ENCODE measurements at places on chromosomes 2 and 18. TPM values are rescaled to one million over a fixed set of nuclear protein-coding genes. Genes with fewer than 3 reads are reported as not detected.

LAMA3 gene
- 9.5 TPM for total RNA-seq

PIGN gene
- 11.0 TPM for total RNA-seq

CFAP221 gene
- total RNA-seq, result 0.39 TPM

CHRNG gene
- not detected for total RNA-seq

SPTBN1 gene
- 138 TPM for total RNA-seq

AQP12A gene
- not detected for total RNA-seq

TMEM37 gene
- total RNA-seq, result 2.1 TPM

PTPRN gene
- total RNA-seq, result not detected

HTR2B gene
- total RNA-seq, result not detected

MYOM1 gene
- total RNA-seq, result 0.13 TPM

DNA sequence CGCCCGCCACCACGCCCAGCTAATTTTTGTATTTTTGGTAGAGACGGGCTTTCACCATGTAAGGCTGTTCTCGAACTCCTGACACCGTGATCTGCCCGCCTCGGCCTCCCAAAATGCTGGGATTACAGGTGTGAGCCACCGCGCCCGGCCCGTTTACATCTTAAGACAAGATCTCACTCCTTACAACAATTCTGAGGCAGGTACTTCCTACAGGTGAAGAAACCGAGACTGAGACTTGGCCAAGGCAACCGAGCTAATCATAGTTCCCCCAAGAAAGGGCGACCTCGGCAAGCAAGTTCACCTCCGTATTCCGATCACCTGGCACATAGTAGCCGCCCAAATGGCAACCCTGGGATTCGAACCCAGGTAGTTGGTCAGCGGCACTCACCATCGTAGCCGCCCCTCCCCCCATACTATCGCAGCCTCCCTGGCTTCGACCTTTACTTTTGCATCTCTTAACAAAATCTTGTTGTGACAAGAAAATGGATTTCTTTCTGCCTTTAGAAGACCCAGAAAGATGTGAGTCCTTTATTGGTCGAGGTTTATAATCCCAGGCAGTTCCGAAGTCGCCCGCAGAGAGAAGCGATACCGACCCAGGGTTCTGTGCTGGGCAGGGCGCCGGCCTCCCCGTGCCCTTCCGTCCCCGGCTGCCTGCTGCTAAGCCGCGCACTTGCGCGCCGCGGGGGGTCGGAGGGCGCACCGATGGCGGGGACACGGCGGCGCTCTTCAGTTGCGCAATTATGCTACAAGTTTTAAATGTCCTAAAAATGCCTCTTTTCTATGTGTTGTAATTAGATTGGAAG, 1.1 kb upstream of the FZD5 start:
- DNase-seq, result no peak

DNA sequence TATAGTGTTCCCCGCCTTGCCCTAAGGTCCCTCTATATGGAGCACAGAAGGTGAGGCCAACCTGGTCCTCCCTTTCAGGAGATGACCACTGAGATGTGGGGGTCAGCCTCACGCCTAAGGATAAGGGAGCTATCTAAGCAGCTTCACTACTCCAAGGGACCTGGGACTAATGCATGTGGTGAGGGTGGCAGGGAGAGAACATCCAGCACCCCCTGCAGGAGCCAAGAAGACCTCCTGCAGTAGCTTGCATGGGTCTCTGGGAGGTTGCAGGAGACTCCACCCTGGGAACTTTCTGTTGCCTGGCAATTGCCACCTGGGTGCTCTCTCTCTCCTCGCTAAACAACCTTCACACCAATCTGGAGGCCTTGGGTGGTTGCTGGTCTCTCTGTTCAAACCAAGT, 93.0 kb upstream of the KLHL29 start:
- DNase-seq, result no peak

DNA sequence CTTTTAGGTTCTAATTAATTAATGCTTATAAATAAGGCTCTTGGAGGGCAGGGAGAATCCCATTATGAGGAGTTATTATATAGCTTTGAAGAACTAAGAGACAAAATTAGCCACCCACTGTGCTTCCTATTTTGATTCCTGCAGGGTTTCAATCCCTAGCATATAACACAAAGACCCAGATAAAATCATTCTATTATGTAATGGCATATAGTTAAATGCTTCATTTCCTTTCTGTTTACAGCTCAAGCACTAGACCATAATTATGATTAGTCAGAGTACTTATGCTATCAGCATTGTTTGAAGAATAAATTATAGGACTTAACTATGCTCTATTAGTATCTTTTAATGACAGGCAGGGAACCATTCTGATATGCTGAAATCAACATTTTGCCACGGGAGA, 9.1 kb downstream of the GPR155 start:
- no peak for DNase-seq

DNA sequence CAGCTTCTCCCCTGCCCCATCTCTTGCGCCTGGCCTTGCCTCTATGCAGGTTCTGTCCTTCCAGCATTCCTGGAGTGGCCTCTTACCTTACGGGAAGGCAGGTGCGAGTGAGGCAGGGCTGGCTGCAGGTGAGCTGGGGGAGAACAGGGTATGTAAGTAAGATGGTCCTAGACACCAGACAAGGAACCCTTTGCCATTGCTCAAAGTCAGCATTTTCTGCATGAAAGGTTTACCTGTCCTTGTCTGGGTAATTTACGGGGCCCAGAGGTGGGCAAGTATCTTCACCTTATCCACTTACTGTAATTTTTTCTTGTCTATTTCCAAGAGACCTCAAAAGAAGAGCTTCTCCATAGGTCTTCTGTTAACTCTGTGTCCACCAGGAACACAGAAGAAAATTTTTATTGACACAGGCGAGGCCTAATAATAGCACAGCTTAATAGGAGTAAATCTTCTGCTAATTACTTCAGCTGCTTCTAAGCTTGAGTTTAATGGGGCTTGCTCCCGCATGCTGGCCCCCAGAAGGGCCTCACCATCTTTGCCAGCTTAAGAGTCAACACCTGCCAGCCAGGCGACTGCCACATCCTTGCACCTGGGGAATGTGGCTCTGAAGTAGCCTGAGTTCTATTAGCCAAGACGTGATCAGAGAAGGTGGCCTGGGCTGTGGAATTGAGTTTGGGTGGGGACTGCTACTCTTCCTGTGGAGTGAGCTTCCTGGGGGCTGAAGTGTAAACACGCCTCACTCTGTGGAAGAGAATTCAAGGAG, 27.1 kb downstream of the PCARE start:
- no peak for DNase-seq

DNA sequence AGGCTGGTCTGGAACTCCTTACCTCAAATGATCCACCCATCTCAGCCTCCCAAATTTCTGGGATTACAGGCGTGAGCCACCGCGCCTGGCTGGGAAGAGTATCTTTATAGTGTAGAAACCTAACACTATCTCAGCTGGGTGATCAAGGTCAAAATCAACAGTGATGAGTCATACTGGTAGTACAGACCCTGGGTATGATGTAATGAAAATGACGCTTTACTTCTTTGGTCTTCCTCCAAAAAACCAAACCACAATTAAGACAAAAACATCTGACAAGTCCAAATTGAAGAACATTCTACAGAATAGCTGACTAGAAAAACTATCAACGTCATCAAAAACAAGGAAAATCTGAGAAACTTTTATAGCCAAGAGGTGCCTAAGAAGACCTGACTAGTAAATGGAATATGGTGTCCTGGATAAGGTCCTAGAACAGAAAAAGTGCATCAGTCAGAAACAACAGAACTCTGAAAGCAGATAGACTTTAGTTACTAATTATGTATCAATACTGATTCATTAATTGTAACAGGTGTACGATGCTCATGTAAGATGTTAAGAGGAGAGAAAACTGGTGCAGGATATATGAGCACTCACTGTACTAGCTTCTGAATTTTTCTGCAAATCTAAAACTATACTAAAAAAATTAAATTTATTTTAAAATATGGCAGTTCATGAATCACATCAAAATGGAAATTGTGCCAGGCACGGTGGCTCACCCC, 25.4 kb downstream of the PDCL3 start:
- DNase-seq, result no peak

- DNase-seq, result no peak
These were observed 112.8 kb upstream of the EML6 start for GRCh38 chr2:54610700-54611099.

DNA sequence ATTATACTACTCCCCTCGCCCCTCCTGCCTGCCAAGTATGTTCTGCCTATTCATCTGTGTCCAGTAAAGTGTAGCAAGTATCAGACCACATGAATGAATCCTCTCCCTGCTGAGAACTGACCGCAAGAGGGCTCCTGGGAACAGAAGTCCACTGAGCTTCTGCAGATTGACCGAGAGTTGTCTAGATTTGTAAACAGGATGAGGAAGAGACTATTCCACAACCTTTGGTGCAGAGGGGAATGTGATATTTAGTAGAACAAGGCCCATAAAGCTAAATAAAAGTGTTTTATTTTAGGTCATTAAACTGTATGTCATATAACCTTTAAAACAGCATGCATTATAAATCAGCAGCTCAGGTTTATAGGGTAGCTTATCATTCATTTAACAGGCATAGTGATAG, 377.0 kb downstream of the DCC start:
- peak; percentile 31 for DNase-seq

DNA sequence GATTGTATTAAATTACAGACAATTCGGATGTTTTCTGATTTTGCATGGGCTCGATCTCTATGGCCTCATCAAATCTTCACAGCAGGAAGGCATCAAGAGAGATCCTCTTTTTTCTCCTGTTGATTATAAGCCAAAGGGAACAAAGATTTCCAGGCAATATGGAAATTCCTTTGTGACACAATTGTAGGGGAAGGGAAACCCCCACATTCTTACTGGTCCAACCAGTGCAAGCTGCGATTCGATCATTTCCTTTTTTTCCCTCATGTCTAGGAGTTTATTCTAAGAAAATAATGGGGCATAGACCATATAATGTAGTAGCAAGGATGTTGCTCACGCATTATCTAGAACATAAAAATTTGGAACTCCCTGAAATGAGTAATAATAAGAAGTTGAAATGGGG, 87.7 kb downstream of the LYPD6 start:
- DNase-seq, result no peak

DNA sequence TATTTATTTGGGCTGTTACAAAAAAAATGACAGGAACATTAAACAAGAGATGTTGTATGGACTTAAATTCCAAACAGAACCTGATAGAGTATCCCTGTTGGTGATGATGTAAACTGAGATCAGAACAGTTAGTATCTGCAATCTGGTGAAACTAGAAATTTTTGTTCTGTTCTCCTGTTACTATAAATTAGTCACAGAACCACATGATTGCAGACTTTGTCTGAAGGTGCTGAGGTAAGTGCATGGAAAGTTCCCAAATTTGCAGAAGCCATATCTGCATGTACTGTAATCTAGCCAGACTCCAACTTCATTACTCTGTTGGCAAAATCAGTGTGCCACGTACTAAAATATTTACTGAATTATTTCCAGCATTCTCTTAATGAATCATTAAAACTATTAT, 516.3 kb upstream of the FSIP2 start:
- no peak for DNase-seq

- DNase-seq, result no peak
These were observed 76.3 kb downstream of the CD226 start for GRCh38 chr18:69871363-69871762.

GRCh38 chr2:149768320-149768799, 180.8 kb upstream of the MMADHC start:
- peak; percentile 23 for DNase-seq

GRCh38 chr2:6841537-6842287, 24.0 kb downstream of the CMPK2 start:
- DNase-seq, result no peak

- DNase-seq, result no peak
These were observed 166.2 kb downstream of the TDRD15 start for GRCh38 chr2:21289989-21290388.

GRCh38 chr2:27724191-27724590, 47.3 kb upstream of the MRPL33 start:
- DNase-seq, result no peak

Measured in HT-29 (cell line).